Esophagus (tissue), 2 donors: ENCODE measurements at places on chromosomes 2 and 18. TPM values are rescaled to one million over a fixed set of nuclear protein-coding genes. Genes with fewer than 3 reads are reported as not detected.

MLPH gene
- polyA plus RNA-seq: 3.4 TPM

MGAT4A gene
- polyA plus RNA-seq: 3.0 TPM

RAB31 gene
- polyA plus RNA-seq: 17.5 TPM

DOK6 gene
- polyA plus RNA-seq: 0.10 TPM

SPOPL gene
- polyA plus RNA-seq: 2.5 TPM

CELF4 gene
- polyA plus RNA-seq: 0.06 TPM

LOXHD1 gene
- 0.02 TPM for polyA plus RNA-seq

GRB14 gene
- polyA plus RNA-seq: 1.1 TPM

STAT4 gene
- 0.75 TPM for polyA plus RNA-seq

SCN9A gene
- polyA plus RNA-seq: 0.12 TPM

PLEKHB2 gene
- 8.7 TPM for polyA plus RNA-seq

APOB gene
- polyA plus RNA-seq: 0.02 TPM

SRD5A2 gene
- polyA plus RNA-seq: not detected

EFR3B gene
- 0.11 TPM for polyA plus RNA-seq

TRIM43 gene
- polyA plus RNA-seq: not detected

TUBB8B gene
- 0.16 TPM for polyA plus RNA-seq

TPO gene
- polyA plus RNA-seq: 1.3 TPM

KIF3C gene
- 0.98 TPM for polyA plus RNA-seq
